ENCODE measurements at places on chromosomes 16 and 17. TPM values are rescaled to one million over a fixed set of nuclear protein-coding genes. Genes with fewer than 3 reads are reported as not detected.

Gene NXPH3
- total RNA-seq: 0.70 TPM

Gene IL21R
- 0.40 TPM for total RNA-seq

Gene TMIGD1
- total RNA-seq: 255 TPM

Gene HSD11B2
- total RNA-seq: 1,005 TPM

Gene OTOP3
- 2.4 TPM for total RNA-seq

Gene HCRT
- total RNA-seq: not detected

Gene SCARF1
- 10.2 TPM for total RNA-seq

Gene STH
- not detected for total RNA-seq

Gene PPP4C
- total RNA-seq: 101 TPM

Gene TIMP2
- 45.5 TPM for total RNA-seq

Gene KRTAP17-1
- not detected for total RNA-seq

Gene TNS4
- 2.5 TPM for total RNA-seq

Gene SRL
- total RNA-seq: 0.50 TPM
